Right cardiac atrium (tissue), 5 donors: ENCODE measurements at places on chromosomes 4 and X.

GRCh38 chrX:13716455-13716854 is 18.0 kb downstream of the TRAPPC2 start:
- DNase-seq = no peak

DNA sequence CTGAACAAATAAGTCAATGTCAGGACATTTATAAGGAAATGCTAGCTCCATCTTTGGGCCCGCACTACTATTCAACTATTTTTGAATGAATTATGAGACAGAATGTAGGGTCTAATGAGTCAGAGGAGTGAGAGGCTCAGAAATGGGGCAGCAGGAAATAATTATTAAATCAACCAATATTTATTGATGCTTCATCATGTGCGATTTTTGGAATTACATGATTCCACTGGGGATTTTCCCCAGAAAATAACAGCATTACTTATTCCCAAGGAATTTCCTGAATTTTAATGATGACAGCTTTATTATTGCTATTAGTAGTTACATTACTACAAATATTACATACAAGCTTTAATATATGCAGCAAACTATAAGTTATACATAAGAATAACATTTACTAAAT is 49.3 kb upstream of the PHF8 start:
- DNase-seq = no peak

DNA sequence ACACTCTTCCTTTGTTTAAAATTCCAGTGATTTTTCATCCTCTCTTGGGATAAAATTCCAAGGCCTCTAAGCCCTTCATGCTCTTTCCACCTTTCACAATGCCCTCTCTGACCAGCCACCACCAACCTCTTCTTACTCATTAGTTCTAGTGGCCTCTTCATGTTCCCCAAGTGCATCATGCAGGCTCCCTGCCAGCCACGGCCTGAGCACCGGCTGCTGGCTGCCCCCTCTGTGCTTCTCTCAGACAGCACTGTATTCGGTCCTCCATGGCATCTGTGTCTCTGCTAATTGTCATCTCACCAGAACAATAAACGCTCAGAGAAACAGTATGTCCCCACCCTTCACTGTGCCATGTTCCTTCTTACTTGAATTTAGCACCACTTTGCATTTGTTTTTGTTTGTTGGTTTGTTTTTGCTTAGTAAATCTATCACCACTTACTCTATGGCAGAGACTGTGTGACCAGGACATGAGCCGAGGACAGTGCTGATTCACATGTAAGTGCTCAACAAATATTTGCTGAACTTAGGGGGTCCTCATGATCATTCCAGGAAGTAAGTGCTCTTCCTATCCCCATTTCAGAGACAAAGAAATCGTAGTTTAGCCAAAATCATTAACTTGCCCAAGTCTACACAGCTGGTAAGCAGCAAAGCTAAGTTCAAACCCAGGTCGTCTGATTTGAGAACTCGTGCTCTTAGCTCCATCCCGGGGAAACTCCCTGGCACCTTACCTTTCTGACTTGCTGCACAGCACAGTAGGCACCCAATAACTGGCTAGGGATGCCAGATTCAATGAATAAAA is 77.1 kb upstream of the UCP1 start:
- peak; percentile 60 for DNase-seq

GRCh38 chr4:22407361-22407760 is 108.5 kb downstream of the ADGRA3 start:
- DNase-seq = no peak

DNA sequence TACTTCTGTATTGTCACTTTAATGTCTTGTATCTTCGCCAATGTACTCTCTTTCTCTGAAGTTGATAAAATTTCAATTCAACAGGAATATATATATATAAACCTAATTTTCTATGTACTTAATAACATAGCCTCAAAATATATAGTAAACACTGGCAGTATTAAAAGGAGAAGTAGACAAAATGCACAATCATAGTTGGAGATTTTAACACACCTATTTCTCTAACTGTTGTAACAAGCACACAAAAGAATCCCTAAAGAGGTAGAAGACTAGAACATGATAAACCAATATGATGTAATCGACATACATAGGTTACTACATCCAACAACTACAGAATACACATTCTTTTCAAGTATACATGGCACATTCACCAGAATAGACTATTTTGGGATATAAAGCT is 65.5 kb downstream of the ZNF81 start:
- no peak for DNase-seq

DNA sequence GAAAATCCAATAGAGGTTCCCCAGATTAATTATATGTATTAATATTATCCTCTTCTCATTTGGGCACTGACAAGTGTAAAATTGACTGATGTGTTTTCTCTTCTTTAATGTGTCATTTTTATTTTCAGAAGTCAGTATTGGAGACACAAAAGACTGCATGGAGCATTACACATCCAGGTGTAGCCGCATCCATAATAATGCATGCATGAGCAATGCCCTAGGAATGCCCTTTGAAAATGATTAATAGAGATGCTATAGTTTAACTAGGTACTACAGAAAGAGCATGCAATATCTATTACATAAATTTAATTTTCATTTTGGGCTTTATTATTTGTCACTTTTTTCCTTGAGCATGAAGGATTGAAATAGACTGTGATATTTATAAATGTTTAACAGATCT is 509.9 kb downstream of the SPOCK3 start:
- DNase-seq = no peak

- DNase-seq = no peak
Measured at GRCh38 chrX:639151-639550, 8.6 kb downstream of the SHOX start.

DNA sequence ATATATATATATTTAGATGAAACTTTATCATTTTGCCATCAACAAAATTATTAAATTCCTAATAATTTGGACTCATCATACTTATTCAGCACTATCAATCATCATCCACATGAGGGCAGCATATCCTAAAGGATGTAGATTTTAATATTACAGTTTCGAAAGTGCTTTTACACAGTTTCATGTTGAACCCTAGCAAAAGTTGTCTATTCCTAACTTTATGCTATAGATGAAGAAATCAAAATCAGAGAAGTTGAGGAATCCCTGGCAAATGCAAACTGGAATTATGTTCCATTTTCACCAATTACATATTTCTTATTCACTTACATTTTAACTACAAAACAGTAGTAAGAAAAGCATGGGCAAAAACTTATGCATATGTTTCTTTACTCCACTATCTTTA is 36.6 kb upstream of the UGT2A1 start:
- DNase-seq = no peak

GRCh38 chr4:82715731-82716617 is 82.6 kb downstream of the SCD5 start:
- no peak for DNase-seq

GRCh38 chr4:6898763-6899162 is 10.9 kb upstream of the TBC1D14 start:
- no peak for DNase-seq

DNA sequence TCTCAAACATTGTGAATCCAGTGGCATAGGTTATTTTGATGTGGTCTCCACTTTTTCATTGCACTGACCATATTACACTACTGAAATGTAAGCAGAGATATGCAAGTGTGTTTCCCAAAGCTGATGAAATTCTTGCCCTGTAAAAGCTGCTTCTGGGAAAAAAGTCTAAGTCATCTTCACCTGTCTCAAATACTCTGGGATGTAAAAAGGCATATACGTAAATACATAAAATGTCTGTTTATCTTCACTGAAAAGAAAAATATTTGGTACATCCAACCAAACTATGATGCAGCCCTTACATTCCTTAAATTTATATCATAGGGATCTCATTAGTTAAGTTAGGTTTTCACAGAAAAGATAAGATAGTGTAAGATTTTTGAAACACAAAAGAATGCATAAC is 7.9 kb downstream of the KDR start:
- DNase-seq = no peak

DNA sequence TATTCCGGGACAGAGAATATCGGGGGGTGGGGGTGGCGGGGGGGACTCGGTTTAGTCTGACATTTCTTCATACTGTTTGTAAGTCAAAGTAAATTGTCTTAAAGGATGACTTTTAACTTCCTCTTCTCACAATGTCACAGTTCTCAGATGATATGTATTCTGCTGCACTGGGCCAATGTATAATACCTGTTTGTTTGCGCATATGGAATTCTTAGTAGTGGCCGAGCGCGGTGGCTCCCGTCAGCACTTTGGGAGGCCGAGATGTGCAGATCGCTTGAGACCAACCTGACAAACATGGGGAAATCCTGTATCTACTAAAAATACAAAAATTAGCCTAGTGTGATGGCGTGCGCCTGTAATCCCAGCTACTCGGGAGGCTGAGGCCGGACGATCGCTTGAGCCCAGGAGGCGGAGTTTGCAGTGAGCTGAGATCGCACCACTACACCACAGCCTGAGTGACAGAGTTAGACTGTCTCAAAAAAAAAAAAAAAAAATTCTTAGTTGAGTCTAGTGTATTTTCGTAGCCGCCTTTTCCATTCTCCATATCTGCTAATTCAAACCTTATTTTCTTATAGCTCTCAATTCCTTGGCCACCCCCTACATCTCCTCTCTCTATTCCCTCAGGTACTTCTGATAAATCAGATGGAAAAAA is 851 bp downstream of the POLR2B start:
- peak; percentile 45 for DNase-seq

- DNase-seq = no peak
Measured at GRCh38 chr4:21769404-21770147, 179.0 kb downstream of the KCNIP4 start.

- DNase-seq = peak; percentile 33
Measured at GRCh38 chrX:37746218-37746941, 33.5 kb upstream of the CYBB start.
